NCI-H82 (cell line): ENCODE measurements at places on chromosomes 16 and 17.

DNA sequence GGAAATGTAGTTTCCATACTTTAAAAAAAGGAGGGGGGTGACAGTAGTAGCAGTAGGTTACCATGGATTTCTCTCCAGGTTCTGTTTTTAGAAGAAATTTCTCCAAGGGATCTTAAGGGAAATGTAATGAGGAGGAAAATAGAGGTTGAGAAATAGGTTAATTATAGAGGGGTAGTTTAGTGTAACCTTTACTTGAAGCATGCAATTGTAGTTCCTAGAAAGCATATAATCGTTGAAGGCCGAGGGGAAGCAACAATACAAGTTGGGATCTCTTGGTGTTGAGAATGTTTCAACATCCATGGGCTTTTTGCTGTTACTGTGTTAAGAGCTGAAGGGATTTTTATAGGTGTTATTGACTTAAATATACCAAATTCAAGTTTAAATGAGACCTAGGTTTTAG is 25.1 kb downstream of the TNRC6A start:
- no peak for DNase-seq

DNA sequence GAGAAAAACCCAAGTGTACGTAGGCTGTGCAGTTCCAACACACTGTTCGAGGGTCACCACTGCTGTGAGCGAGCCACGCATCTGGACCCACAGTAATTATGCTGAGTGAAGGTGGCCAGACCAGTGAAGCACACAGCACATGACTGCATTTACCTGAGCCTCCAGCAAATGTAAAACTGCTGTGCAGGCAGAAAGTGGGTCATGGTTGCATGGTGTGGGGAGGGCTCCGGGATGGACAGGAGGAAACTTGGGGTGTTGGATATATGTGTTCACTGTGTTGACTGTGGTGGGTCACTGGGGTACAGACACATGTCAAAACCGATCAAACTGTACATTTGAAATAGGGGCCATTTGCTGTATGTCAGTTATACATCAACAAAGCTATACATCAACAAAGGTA is 78.7 kb upstream of the METRNL start:
- DNase-seq, result no peak

DNA sequence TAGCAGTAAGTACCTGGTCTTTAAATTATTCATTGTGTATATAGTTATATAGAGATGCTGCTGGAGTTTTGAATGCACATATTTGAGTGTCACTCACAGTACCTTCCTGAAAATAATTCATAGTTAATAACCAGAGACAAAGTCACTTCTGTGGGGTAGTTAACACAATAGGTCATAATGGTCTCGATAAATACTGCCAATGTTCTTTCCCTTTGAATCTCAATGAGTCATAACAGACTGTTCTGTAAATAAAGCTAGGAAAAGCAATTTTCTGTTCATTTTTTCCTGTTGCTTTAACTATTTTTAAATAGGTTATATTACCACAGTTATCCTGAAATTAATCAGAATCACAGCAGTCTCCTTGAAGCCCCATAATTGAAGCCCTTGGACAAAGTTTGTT is 87.2 kb downstream of the MAP2K4 start:
- no peak for DNase-seq

DNA sequence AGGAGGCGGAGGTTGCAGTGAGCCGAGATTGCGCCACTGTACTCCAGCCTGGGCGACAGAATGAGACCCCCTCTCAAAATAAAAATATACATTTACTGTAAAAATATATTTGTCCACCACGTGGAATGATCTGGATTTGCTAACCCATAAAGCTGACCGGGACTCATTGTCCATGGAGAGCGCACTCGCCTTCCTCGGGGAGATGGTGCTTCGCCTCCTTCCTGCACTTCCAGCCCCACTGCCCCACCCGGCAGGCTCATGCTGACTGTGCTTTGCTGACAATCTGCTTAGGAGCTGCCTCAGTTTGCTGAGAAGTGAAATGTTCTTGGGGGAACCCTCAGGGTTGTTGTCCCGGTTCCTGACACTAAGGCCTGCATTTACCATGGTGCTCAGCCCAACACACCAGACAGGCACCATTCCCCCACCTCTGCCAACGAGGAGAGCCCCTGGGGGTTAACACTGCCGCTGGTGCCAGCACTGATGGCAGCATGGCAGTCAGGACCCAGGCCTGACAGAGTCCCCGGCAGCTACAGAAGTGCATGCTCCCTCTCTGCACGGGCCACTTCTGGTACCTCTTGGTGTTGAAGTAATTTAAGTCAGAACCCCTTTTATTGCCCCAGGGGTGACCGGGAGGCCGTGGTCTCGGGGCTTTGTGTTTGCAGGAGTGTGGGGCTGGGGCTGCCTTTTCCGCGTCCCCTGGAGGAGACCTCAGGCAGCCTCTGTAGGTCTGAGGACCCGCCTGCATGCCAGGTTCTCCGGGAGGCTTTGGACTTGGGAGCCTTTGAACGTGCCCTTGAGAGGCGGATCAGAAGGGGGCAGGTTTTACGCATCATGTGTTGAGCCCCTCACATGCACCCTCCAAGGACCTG is 2.5 kb downstream of the NUBP2 start:
- no peak for DNase-seq

- no peak for DNase-seq
Measured at GRCh38 chr17:9331279-9332131, 244.1 kb downstream of the STX8 start.

GRCh38 chr17:51258756-51259563 is 889 bp downstream of the MBTD1 start:
- DNase-seq, result peak; percentile 63

DNA sequence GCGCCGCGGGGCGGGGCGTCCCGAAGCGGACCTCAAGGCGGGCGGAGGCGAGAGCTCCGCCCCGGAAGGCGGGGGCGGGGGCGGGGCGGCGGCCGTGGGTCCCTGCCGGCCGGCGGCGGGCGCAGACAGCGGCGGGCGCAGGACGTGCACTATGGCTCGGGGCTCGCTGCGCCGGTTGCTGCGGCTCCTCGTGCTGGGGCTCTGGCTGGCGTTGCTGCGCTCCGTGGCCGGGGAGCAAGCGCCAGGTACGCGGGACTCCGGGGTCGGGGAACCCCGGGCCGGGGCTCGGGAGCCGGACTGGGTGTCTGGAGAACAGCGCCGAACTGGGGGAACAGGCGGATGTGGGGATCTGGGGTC is at the start of gene TNFRSF12A:
TSS of gene TNFRSF12A (plus strand) at position 122 of the 357 bp plus-strand sequence. CDS start at position 152, 30 bp downstream.
- DNase-seq, result peak; percentile 89

GRCh38 chr16:88907768-88908167 is 41.3 kb upstream of the PABPN1L start:
- DNase-seq, result no peak

DNA sequence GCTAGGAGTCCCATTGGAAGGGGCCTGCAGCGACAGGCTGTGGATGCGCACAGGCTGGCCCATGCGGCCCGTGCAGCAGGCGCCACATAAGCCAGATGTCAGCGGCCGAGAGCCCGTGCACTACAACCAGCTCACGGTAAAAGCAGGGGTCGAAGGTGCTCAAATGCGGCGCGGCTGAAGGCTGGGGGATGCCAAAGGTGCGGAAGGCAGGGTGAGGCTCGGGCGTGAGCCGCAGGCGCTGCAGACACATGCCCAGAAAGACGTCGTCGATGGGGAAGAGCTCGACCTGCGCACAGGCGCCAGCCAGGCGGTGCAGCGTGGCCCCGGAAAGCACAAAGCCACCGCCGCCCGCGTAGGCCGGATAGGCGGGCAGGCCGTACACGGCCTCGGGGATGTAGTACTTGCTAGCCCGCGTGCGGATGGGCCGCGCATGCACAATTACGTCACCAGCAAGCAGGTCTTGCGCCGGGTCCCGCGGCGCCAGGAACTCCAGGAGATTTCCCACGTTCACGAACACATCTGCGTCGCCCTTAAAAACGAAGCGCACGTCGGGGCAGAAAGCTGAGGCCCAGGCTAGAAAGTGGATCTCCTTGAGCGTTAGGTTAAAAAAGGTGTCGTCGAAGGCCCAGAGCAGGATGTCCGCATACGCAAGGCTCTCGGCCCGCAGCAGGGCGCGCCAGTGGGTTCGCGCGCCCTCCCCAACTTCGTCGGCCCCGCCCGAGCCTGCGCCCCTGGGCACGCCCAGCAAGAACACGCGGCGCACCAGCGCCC is 1.3 kb downstream of the B3GNT9 start:
- DNase-seq, result no peak

GRCh38 chr16:71882505-71883167 is 1.3 kb downstream of the ZNF821 start:
- DNase-seq, result peak; percentile 88

- DNase-seq, result no peak
Measured at GRCh38 chr17:64315032-64315490, 52.0 kb upstream of the TEX2 start.

DNA sequence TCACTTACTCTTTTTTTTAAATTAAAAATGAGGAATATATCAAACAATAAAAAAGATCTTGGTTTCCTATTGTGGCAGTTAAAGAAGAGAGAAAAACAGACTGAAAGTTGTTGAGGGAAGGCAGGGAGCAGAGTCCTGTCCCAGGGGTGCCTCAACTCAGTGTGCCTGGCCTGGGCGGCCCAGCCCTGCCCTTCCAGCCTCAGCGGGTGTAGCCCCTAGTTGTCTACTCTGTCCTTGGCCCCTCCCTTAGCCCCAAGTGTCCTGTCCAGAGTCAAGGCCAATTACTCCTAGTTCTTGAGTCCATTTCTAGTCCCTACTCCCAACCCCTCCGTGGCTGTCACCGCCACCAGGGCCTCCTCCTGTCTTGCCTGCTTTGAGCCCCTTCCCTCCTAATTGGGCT is 52.5 kb downstream of the SMPD3 start:
- no peak for DNase-seq

DNA sequence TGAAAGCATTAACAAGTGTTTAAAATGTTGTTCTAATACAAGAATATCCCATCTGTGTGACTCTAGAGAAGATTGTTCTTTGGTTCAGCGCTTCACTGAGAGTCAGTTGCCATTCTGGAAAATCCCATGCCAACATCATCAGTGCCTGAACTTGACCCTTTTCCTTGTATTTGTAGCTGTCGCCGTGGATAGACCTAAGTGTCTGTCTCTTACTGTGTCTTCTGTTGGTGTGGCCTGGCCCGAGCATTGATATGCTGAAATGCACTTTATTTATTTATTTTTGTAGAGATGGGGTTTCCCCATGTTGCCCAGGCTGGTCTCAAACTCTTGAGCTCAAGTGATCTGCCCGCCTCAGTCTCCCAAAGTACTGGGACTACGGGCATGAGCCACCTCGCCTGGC is 76.0 kb downstream of the MYH11 start:
- no peak for DNase-seq

DNA sequence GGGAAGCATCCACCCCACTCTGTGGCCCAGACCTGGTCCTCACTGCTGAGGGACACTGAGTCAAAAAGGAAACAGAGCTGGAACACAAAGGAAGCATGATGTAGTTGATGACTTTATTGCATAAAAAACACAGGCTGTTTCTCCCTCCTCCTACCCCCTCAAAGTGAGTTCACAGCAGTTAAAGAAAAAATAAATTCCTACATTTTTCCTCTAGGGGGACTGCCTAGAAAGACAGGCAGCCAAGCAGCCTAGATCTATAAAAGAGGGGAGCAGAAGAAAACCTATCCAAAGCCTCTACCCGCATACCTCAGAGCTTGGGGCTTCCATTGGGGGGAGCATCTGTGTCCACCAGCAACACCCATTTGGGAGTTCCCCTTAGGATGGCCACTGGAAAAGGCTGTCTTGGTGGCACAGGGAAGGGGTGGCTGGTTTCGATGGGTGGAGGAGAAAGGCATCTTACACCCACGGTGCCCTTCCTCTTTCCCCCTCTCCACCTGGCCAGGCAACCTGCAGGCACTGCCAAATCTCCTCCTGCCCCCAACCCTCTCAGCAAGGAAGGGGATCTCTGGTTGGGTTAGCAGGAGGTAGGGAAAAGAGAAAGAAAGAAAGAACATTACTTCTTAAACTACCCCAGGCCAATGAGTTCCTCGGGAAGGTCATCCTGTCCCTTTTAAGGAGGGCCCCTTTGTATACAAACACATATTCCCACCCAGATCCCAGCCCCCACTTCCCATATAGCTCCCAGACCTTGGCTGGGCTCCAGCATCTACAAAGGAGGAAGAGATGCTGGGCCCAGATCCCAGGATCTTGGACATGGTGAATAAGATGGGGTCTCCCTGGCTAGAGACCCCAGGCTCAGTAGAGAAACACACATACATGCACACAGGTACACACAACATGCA is 4.0 kb upstream of the SCRN2 start:
- DNase-seq, result peak; percentile 24

DNA sequence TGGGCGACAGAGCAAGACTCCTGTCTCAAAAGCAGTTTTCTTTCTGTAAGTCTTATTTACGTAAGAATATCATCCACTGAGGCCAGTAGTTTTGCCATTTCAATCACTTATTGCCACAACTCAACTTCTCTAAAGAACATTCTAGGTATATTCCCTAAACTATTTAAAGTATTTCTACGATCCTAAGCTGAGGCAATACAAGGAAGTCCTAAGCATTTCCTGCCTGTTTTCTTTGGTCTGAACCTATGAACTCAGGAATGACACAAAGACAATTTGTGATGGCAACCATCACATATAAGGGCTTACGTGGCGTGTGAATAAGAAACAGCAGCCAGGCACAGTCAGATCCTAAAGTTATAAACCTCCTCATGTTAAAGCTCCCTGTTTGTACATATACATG is 14.2 kb downstream of the USP36 start:
- DNase-seq, result no peak

DNA sequence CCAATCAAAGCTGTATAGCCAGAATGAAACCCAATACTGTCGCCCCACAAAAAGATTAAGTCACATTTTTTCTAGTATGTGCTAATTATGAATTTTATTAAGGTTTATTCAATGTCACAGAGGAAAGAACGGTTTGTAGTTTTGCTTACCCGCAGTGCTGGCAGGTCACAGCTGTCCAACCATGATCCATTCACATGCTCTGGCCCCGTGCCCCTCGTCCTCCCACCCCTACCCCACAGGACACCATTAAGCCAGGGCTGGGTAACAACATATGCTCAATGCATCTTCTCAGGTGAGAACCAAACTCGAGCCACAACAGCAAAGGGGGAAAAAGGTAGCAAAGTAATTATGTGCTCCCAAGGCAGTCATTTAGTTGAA is 589 bp upstream of the FBF1 start:
- peak; percentile 38 for DNase-seq

- DNase-seq, result no peak
Measured at GRCh38 chr16:15928261-15929104, 20.9 kb upstream of the ABCC1 start.

DNA sequence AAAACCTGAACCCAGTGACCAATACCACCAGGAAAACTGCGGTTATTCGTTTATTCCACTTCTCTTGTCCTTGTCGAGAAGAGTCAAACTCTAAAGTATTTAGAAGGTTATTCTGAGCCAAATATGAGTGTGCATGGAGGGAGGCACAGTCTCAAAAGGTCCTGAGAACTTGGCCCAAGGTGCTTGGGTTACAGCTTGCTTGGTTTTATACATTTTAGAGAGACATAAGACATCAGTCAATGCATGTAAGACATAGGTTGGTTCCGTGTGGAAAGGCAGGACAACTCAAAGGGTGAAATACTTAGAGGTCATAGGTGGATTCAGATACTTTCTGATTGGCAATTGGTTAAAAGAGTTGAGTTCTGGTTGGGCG is 681 bp upstream of the TRAP1 start:
- no peak for DNase-seq

- DNase-seq, result peak; percentile 40
Measured at GRCh38 chr17:75876938-75877751, 1.2 kb downstream of the TRIM47 start.
